ENCODE measurements at places on chromosomes 1 and 21.

DNA sequence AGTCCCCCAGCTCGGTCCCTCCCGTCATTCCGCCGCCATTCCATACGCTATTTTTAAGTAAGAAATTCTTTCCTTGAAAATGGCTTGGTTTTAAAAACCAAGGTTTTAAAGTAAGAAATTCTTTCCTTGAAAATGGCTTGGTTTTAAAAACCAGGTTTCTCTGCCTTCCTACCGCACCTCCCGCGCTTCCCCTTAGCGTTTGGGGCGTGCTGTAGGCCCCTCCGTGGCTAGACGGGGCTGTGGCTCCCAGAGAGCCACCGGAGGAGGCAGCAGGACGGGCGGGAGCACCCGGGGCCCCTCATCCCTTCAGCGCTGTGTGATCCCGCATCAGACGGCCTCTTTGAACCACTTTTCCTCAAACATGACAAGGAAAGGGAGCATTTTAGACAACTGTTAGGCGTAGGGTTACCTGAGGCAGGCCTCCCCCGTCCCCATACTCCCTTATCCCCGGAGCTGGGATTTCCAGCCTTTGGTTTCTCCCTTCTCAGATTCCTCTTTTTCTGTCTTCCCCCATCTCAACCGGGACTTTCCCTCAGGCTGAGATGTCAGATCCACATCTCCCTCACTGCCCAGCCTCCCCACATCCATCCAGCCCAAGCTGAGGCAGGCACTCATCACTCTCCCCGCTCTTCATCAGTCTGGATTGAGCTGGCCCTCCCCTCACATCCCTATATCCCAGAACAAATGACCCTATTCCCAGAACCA is 541 bp upstream of the CD58 start:
- DNase-seq, result no peak

DNA sequence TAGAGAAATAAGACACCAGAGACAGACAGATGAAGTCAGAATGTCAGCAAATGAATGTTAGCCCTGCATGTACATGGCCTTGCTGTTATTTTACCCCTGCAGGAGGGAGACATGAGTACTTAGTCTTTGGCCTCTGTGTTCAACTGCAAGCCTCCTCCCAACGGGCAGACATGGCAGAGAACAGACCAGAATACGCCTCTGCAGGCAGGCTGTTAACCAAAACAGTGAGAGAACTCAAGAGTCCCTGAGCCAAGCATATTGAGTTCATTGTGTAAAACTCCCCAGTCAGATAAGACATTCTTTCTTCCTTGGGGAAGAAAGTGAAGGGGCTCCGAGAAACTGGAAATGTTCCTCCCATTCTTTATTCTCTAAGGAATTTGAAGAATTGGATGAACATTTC is 150.9 kb downstream of the PHTF1 start:
- DNase-seq, result no peak

DNA sequence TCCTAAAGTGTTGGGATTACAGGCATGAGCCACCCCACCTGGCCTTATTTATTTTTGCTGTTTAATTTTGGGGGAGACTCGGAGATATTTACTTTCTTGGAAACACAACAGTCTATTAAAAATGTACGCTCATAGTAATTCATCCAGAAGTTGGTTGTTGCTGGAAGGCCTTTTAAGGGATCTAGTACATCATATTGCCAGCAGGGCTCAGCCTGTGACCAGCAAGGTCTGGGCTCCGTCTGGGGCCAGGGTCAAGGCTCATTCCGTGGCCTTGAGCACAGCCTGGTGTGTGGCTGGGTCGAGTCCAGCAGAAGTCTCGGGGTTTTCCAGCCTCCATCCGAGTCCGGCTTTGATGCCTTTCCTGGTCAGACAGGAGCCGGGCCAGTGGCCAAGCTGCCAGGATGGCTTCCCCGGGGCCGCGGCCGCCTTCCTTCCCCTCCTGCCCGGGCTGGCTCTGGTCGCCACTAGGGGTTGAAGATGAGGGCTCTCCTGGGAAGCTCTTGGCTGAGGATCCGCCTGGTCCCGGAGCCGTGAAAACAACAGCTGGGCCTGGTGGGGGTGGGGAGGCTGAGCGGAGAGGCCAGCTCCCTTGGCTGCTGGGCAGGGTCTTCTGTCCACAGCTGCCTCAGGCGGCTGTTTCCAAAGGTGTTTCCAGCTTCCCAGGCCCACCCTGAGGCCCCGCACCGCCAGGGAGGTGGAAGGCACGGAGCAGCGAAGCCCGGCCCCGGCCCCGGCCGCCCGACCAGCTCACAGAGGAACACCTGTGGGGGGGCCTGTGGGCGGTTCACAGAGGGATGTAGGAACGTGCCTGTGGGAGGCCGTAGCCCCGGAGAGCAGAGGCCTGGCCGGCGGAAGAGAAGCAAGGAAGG is 5.1 kb upstream of the VWA1 start:
- DNase-seq, result no peak

DNA sequence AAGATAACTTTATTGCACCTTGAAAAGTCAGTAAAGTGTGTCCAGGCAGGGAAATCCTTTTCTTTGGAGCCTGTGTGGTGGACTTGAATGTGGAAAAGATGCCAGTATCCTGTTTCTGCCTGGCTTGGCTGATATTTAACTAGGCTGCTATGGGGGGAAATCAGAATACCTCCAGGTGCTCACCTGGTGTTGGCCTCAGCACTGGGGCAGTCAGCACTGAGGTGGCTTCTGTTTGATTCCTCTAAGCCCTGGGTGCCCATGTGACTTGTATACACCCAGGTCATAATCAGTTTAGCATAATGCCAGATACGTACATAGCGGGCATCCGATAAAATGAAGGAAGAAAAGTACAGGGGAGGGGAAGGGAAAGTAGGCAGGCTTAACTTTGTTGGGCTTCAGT is 7.2 kb downstream of the PHGDH start:
- DNase-seq, result no peak

DNA sequence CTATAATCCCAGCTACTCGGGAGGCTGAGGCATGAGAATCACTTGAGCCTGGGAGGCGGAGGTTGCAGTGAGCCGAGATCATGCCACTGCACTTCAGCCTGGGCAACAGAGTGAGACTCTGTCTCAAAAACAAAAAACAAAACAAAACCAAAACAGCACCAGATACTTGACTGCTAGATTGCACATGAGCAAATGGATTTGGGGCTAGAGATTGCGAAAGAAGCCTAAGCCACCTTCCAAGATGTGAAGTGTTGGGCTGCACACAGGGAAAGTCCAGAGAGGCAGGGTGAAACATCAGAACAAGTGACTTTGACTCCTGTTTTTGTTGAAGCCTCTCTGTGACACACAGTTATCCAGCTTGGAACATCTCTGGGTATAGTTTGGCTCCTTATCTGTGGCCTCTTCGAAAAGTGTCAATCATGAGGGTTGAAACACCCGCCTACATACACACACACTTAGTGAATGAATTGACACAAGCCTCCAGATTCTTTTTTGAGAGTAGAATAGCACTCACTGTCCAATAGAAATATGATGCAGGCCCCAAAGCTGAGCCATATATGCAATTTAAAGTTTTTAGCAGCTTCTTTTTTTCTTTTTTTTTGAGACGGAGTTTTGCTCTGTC is 34.2 kb upstream of the GPR137B start:
- no peak for DNase-seq

GRCh38 chr1:46519209-46519608 is 29.6 kb downstream of the DMBX1 start:
- DNase-seq, result no peak

DNA sequence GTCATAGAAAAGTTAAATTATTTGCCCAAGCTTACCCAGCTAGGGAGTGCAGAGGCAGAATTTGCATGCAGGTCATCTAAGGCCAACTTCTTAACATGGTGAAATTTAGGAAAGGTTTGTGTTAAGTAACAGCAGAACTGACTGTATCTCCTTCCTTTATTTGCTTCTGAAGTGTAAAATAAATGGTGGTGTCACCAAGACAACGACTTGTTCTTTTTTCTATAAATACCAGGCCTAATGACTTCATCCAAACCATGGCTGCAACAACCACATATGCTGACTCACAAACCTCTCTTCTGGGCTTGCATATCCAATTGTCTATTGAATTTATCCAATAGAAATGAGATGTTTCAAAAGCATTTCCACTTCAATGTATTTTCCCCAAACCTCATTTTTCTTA is 19.1 kb downstream of the COL24A1 start:
- DNase-seq, result no peak

DNA sequence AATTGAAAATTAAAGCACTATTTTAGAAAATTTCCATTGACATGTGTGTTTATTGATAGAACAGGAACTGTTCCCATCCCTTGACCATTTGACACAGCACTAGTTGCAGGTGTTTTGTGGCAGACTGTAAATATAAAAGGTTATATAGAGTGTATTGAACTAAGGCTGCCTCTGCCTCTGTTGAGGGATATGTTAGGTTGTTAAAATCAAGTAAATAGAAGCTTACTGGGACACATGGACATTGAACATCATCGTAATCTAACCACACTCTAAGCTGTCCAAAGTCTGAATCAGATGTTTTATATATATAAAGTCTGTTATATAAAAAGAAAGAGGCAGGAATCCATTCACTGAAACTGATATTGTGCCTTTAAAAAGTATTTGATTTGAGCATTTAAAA is 308.1 kb upstream of the PKN2 start:
- DNase-seq, result no peak

GRCh38 chr1:229087906-229088305 is 183.0 kb upstream of the RAB4A start:
- no peak for DNase-seq

GRCh38 chr1:190663962-190664361 is 186.3 kb upstream of the BRINP3 start:
- no peak for DNase-seq

- DNase-seq, result peak; percentile 65
Observed at GRCh38 chr1:27102707-27103468, 52.0 kb downstream of the SLC9A1 start.

- no peak for DNase-seq
Observed at GRCh38 chr21:40732253-40733023, 114.5 kb downstream of the DSCAM start.

DNA sequence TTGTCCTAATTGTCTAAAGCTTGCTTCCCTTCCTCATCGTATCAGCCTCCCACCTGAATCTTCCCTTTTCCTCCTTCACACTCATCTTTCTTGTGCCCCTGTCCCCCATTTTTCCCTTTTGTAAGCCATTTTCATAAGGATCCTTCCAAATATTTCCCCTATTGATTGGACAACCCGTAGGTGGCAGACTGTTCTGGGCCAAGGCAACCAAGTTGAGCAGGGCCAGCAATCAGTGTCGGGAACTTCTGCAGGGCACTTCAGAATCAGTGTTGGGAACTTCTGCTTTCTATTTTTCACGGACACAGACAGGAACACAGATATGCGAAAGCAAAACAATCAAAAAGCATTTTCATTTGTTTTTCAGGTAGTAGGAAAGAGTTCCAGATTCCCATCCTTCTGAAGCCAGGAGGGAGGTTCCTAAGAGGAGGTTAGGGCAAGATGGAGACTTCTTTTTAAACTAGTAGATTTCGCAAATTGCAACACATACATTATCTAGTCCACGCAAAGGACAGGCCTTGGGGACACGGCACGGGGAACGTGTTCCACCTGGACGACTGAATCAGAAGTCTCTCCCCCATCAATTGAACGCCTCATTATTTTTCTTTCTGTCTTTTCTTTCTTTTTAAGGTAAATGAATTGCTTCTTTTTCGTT is 691 bp upstream of the MPZL1 start:
- no peak for DNase-seq

- no peak for DNase-seq
Observed at GRCh38 chr1:234675572-234675971, 65.6 kb upstream of the IRF2BP2 start.

DNA sequence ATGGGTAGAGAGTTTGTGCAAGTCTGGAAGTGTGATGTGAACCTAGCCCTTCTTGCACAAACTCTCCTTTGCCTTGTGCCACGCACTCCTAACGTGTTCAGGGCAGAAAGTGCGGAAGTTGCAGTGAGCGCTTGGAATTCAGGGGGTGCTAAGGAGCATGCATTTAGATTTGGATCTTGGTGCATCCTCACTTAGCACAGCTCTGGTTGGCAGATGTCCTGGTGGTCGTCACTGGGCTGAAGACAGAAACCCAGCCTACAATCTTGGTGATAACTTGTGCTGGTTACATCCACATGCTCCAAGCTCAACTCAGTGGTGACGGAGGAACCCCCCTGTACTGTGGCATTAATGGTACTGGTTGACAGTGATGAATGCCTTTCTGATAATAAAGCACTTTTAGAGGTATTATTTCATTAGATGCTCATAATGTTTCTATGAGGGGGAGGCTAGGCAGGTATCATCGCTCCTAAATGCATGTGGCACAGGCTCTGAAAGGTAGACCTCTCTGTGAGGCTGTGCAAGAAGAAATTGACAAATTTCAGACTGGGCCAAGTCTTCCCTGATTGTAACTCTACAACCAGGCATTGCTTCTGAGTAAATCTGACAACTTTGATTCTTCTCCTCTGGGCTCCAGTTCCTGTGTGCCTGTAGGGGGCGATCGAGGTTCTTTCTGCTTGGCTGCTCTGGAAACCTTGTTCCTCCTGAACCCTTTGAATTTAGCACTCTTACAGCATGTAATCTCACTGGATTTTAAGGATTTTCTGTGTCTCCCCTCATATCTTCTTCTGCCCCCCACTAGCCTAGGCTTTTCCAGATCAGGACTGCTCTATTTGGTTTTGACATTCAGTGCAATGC is 40.6 kb downstream of the MAPKAPK2 start:
- peak; percentile 81 for DNase-seq

DNA sequence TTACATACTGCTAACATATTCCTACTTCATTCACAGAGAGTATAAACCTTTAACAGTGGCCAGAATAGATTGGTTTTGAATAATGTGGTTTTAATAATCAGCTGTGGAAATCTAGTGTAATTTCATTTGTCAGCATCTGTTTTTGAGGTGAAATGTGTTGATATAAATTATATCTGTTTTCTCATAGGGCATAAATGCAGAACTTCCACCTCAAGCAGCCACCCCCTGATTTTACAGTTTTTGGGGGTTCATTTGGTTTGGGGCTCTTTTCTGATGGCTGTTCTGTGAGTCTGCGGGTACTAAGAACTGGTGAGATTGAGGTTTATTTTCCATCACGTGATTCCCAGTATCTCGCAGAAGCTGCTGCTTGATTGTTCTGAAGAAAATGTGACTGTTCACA is 23.2 kb downstream of the EDARADD start:
- no peak for DNase-seq

DNA sequence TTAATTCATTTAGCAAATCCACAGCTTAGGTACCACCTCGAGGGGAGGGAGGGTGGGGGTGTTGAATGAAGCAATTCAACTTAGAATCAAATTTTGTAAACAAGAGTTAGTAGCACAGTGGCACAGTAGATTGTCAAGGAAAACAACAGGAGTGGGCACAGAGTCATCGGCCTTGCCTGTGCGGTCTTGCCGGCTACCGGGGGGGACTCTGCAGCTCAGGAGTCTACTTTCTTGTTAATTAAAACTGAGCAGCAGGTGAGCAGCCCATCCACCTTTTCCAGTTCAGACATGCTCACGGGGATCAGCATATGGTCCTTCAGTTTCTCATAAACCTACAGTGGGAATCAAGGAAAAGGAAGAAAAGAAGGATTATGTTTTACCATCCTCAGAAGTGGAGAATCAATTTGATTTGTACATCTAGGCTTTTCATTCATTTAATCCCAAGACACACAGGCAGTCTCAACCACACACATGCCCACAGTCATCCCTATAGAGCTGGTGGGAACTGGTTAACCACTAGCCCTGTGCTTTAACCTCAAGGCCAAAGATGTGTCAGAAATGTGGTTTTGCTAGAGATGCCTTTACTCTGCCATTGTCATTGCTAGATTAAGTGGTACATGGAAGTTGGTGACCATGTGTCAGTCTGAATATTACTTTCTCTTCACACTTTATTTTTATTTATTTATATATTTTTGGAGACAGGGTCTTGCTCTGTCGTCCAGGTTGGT is 45.0 kb upstream of the BCL10 start:
- no peak for DNase-seq
